ENCODE measurements at places on chromosomes 2 and 18.

DNA sequence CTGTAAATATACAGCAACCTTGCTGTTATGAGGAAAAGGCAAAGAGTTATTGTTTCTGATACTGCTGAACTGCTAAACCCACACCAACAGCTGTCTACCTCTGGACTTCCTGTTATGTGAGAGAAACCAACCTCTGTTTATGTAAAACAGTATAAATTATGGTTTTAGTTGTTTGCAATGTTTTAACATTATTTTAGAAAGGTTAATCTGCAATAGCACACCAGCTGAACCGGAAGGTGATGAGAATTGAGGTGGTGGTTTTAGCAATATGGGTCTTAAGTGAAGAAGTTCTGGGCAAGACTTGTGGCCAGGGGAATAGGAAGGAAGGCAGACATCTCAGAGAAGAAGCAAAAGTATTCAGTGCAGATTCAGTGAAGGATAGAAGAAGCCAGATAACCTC is 237.8 kb downstream of the PLCL1 start:
- no peak for DNase-seq

DNA sequence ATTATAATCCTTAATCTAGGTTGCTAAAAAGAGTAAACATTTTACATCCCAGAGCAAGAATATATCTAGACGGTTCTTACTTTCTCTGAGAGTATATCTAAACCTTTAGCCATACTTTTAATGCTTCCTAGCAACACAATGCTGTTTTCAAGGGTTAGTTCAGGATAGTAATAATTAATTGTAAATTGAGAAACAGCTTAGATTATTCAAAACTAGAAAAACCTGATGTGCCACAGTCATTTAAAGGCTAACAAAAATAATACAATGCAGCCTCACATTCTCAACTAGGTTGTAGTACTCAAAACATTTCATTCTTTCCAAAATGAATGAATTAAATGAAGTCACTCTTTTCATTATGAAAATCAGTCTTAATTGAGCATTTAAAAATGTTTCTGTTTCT is 103.2 kb upstream of the OTX1 start:
- no peak for DNase-seq

- DNase-seq = no peak
Measured at GRCh38 chr18:62944454-62944853, 229.1 kb downstream of the PHLPP1 start.

DNA sequence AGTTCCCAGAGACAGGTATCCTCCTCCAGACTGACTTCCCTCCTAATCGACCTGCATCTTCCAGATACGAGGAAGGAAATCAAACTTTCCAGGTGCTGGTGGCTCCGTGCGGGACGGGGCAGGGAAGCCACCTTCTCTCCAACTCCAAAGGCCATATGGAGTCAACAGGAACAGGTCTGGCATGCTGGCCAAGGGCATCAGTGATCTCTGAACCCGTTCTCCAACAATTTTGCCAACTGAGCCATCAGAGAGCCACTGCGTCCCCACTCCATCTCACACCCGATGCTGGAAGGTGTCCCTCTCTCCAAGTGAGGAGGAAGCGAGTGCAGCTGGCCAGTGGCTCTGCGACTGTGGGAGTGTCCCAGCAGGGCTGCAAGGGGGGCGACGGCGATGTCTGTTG is 5.4 kb downstream of the EDAR start:
- no peak for DNase-seq

GRCh38 chr2:88016960-88017779 is 823 bp upstream of the RNU2-63P start:
- DNase-seq = no peak

DNA sequence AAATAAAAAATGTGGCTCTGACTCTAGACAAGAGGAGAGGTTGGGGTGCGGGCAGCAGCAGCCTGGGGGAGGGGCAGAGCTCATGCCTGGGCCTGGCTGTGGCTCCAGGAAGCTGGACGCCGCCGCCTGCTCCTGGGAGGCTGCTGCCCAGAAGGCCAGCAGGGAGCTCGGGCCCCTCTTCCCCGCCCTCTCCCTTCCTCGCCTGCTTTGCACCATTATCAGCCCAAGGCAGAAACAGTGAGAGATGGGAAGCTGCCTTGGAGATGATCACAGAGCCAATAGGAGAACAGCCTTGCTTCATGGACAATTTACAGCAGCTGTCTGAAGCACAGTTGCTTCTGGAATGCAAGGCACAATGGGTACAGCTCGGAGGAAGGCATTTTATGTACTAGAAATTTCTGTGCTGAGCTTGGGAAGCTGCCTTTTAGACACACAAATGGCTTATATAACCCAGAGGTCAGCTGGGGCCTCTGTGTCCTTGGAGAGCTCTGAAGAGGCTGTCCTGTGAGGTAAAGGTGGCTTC is 55.3 kb upstream of the AFF3 start:
- DNase-seq = no peak

DNA sequence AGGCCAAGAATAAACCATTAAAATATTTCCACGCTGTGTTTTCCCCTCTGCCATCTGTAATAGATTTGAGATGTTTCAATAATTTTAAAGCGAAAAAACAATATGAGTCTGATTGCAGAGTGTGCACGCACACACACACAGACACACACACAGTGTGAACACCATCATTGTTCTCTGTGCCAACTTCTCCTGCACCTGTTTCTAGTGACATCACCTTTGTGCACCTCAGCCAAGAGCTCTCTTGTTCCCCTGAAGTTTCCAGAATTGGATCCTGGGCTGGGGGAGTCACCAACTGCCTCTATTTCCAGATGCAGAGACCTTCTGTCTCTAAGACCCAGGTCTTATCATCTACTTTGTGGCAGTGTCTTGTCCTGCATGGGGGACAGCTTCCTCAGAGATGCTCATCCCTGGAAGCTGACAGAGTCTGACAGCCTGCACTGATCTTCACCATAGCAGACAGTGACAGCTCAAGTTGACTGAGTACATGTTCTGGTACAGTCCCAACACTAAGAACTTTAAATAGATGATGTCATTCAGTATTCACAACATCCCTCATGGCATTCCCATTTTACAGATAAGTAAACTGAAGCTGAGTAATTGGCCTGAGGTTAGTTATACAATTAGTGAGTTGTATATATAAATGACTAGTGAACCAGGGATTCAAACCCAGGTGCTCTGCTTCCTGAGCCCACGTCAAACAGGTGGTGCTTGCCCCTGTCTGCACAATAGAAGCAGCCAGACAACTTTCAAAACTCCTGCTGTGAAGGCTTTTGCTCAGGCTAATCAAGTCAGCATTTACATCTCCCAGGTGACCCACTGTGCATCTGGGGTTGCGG is 39.4 kb downstream of the ACOXL start:
- DNase-seq = no peak

- no peak for DNase-seq
Measured at GRCh38 chr2:55173438-55174054, 58.5 kb downstream of the CLHC1 start.

DNA sequence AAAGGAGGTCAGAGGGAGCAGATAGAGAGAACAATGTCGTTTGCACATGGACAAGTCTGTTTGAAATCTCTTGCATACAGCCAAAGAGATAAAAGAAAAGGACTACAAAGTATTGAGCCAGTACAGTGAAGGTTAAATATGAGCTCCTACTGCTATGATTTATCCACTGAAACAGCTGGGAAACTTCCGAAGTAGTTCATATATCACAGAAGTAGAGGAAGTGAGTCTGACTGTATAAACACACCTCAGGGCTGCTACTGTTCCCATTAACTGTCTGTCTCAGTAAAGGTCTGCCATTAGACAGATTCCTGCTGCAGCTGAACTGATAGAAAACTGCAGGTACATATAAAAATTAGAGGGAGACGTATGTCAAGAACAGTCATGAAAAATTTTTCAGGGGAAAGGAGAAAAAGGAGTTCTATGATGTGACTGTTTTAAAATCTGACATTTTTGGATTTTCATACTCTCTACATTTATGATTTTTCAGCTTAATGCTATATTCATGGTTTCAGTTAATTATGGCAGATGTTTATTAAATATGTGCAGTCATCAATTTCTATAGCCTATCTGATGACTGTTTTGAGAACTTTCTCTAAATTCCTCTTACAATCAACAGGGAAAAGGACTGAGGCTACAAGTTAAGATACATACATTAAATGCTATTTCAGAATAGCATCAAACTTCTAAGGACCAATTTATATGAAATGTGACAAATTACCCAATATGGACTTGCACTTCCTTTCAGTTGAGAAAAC is 364.7 kb downstream of the ERBB4 start:
- no peak for DNase-seq

DNA sequence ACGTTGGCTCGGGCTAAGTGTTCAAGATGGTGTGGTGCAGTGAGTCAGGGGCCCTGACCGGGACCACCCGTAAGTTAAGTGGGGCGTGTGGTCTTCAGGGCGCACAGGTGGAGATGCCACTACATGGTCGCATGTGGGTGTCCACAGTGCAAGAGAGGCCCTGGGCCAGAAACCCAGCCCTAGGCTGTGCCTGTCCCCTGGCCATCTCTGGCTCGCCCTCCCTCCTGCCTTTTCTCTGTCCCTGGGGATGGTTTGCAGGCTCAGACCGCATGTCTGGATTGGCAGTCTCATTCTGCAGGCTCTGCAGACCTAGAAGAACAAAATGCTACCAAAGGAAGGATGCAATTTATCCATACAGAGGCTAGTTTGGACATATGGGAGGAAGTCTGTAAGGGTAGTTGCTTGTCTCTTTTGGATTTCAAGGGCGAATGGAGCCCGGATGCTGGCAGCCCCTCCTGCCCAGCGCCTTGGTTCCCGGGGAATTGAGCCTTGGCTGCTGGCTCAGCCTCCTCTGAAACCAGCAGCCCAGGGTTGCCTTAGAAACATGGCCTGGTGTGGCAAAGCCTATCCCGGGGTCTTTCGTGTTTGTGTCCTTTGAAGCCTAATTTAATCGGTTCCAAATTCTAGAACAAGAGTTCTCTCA is 417.5 kb upstream of the HS6ST1 start:
- DNase-seq = no peak

DNA sequence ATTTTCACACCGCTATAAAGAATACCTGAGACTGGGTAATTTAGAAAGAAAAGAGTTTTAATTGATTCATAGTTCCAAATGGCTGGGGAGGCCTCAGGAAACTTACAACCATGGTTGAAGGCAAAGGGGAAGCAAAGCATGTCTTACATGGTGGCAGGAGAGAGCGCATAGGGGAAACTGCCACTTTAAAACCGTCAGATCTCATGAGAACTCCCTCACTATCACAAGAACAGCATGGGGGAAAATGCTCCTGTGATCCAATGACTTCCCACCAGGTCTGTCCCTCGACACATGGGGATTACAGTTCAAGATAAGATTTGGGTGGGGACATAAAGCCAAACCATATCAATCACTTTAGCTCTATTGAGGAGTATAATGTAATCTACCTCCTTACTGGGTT is 53.5 kb downstream of the ABCB11 start:
- no peak for DNase-seq

DNA sequence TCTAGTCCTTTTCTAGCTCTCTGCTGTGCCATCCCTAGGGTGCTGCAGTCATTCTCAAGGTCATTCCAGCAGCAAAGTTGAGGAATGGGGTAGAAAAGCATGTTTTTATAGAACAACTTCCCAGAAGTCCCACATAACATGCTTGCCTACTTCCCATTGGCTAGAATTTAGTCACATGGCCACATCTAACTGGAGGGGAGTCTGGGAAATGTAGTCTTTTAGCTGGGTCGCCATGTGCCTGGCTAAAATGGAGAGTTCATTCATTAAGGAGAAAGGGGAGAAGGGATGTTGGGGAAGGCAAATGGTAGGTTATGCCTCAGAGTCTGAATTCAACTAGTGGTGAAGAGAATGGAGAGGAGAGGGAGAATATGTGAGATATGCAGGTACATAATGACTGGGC is 85.7 kb downstream of the SLC4A3 start:
- no peak for DNase-seq

DNA sequence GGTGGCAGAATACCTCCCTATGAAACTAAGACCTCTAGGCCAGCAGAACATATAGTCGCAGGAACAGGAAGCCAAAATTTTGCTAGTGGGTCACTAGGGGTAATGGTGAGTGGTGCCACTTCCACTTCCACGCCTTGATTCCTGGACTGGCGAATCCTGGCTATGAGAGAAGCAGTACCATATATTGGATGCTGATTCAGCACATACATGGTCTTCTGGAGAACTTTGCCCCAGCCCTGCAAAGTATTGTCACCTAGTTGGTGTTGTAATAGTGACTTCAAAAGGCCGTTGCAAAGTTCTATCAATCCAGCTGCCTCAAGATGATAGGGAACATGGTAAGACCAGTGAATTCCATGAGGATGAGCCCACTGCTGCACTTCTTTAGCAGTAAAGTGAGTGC is 769.8 kb upstream of the GYPC start:
- DNase-seq = no peak

- no peak for DNase-seq
Measured at GRCh38 chr2:69575926-69576325, 67.6 kb downstream of the AAK1 start.

DNA sequence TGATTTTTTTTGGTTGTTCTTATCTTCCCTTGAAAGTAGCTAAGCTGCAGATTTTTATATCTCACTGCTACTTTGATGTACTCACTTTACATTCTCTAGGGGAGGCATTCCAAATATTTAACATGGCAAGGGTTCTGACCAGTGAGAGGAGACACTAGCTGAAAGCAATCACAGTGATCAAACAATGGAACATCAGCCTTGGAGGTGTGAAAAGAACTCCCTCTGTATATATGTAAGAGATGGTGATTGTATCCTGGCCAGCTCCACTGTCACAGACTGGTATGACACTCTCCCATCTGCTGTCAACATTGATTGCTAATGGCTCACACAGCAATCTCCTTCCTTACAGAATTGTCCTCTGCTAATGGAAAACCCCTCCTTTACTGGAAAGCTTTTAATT is 291.7 kb upstream of the CDH19 start:
- no peak for DNase-seq
